ENCODE measurements at places on chromosomes 12 and 14. TPM values are rescaled to one million over a fixed set of nuclear protein-coding genes. Genes with fewer than 3 reads are reported as not detected.

The SLC38A4 gene
- 0.33 TPM for total RNA-seq

The RNASE7 gene
- not detected for total RNA-seq

The CDK2 gene
- 50.5 TPM for total RNA-seq

The HOXC4 gene
- 2.0 TPM for total RNA-seq

The EXD2 gene
- 11.8 TPM for total RNA-seq

The SERPINA4 gene
- total RNA-seq, result not detected

The PAX9 gene
- 0.39 TPM for total RNA-seq

The RHNO1 gene
- total RNA-seq, result 16.9 TPM

The VRTN gene
- not detected for total RNA-seq

The NAA30 gene
- total RNA-seq, result 19.6 TPM

The SOAT2 gene
- total RNA-seq, result not detected

The CD4 gene
- total RNA-seq, result 0.98 TPM

The OXA1L gene
- total RNA-seq, result 52.7 TPM

The ANO6 gene
- total RNA-seq, result 202 TPM

The CLEC4A gene
- total RNA-seq, result under 0.01 TPM

The SALL2 gene
- total RNA-seq, result 0.65 TPM

The TOMM20L gene
- total RNA-seq, result not detected

The POTEG gene
- not detected for total RNA-seq

The CCDC38 gene
- under 0.01 TPM for total RNA-seq

The SYNDIG1L gene
- total RNA-seq, result not detected

The HOXC9 gene
- not detected for total RNA-seq

The GON7 gene
- 7.9 TPM for total RNA-seq

The ATXN3 gene
- total RNA-seq, result 25.5 TPM

The TRIM9 gene
- total RNA-seq, result 2.7 TPM

The AKAP3 gene
- 6.3 TPM for total RNA-seq

The EXOC3L4 gene
- total RNA-seq, result not detected

The HIGD1C gene
- not detected for total RNA-seq

The COQ6 gene
- total RNA-seq, result 13.7 TPM

The GALNT6 gene
- total RNA-seq, result 210 TPM

The FAM186B gene
- 0.33 TPM for total RNA-seq

The OR4K5 gene
- total RNA-seq, result not detected

The PRH2 gene
- 1.2 TPM for total RNA-seq

The PARP2 gene
- 13.0 TPM for total RNA-seq

The SLC6A12 gene
- total RNA-seq, result not detected

The HOXC10 gene
- total RNA-seq, result not detected

The RAPGEF3 gene
- total RNA-seq, result 5.1 TPM

Measured in placental epithelial cell (primary cell).